ENCODE measurements at places on chromosomes 3 and 15.

DNA sequence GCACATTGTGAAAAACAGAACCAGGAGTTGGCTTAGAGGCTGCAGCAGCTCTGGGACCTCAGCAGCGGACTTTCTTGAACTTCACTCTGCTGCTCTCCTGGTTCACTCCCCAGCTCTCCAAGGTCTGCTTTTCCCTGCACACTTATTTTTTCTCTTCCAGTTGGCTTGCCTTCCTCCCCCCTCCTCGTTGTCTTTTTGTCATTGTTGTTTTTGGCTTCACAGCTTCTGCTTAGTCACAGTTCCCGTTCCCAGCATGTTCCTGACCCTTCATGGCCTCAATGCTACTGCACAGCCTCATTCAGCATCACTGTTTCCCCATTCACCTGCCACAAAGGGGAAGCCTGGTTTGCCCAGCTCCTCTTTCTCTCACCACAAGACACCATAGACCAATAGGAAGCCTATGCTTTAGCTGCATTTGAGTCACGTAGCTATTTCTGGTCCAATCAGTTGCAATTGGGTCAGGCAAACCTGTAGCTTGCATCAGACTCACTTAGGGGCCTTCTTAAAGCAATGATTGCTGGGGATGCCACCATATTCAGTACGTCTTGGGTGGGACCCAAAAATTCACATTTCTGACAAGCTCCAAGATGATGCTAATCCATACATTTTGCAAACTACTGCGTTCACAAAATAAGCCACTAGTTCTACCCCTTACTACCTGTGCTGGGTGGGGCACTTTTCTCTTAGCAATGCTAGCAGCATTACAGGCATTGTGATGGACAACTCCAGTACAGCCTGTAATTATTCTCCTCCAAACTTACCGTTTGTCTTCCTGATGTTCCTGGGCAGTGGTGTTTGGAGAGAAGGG lies 7.8 kb upstream of the SUMF1 start:
- DNase-seq: no peak

- DNase-seq: no peak
These were observed 19.4 kb upstream of the PPP4R2 start for GRCh38 chr3:72977060-72977808.

GRCh38 chr3:184239708-184240107 lies 9.1 kb downstream of the ALG3 start:
- DNase-seq: no peak

- no peak for DNase-seq
These were observed 576.7 kb downstream of the MFSD1 start for GRCh38 chr3:159378396-159379194.

DNA sequence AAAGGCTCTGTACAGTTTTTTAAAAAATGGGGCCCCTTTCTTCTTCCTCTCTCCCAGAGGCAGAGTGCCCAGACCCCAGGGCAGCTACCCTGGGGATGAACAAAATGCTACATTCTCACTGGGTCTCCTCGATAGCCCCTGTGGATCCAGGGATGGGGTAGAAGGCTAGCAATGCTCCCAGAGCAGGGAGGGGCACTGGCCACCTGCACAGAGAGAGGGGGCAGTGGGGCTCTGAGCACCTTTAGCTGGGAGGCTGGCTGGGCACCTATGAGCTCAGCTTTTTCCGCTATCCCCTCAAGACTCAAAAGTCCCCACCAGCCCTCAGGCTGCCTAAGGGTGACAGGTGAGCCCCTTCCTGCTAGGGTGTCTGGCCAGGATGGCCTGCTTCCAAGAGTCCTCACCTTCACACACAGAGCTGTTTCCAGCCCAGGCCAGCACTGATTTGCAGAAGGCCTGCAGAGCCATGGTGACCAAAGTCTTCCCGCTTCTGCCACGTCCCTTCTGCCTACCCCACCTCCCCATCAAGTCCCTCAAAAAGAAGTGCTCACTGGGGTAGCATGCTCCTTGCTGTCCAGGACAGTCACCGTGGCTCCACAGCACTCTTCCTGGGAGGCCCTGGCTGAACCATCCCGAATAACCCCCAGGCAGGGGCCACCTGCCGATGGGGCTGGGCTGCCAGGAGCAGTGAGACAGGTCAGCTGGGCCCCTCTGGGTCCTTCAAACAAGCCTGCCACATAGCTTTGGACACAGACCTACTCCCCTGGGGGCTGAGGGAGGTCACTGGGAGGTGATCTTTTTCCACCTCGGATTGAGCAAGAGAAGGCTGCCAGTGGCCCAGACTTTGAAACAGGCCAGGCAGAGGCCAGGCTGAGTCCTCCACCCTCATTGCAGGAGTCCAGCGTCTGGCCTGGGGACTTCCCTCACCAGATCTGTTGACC lies 20.4 kb downstream of the BMF start:
- DNase-seq: no peak

DNA sequence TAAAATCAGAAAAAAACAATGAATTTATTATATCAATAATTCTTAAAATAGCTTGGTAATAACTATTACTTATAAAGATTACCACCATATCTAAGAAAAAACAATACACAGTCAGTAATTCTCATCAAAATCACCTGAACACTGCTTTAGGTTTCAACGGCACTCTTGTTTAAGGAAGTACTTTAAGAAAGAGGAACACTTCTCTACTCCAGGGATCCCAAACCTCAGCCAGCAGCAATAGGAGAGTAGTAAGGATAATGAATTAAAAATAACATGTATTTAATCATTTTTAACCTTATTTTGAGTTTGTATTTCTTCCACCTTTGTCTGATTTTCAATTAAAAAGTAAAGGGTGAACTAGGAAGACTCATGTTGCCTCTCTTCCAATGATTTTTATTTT lies 494.0 kb upstream of the NR2F2 start:
- no peak for DNase-seq

- no peak for DNase-seq
These were observed 22.3 kb upstream of the GNB4 start for GRCh38 chr3:179473565-179473964.

DNA sequence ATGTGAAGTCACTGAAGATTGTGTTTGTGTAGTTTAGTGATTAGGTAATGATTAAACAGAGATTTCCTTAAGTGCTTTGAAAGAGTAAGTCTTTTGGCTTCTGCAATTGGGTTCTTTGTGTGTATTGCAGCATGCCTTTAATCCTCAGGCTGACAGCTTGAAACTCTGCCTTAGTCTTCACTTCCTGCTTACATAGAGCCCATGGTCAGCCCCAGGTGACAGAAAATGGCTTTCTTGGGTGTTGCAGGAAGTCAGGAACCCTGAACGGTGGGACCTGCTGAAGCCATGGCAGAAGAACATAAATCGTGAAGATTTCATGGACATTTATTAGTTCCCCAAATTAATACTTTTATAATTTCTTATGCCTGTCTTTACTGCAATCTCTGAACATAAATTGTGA lies 61.3 kb downstream of the KBTBD8 start:
- no peak for DNase-seq

- no peak for DNase-seq
These were observed 105.5 kb upstream of the TRIM42 start for GRCh38 chr3:140572334-140572733.

- no peak for DNase-seq
These were observed 277.5 kb upstream of the RGMA start for GRCh38 chr15:93366387-93367100.

DNA sequence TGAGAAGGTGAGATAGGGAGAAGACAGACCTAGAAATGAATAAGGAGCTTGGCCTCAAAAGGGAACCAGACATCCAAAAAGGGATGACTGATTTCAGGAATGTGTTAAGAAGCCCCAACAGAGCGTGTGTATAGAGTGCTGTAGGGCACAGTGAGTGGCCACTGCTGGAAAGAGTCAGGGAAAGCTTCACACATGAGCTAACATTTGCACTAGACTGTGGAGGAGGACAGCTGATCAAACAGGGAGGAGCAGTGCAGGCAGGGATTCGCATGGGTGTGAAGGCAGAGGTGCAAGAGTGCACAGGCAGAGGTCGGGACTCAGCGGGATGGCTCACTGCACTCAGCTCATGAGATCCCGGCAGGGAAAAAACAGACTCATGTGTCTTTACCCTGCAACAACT lies 61.8 kb downstream of the NPTN start:
- peak; percentile 78 for DNase-seq

- no peak for DNase-seq
These were observed 872.3 kb downstream of the ROBO1 start for GRCh38 chr3:78895528-78895927.

GRCh38 chr3:57130571-57131209 lies 34.5 kb downstream of the IL17RD start:
- peak; percentile 21 for DNase-seq

DNA sequence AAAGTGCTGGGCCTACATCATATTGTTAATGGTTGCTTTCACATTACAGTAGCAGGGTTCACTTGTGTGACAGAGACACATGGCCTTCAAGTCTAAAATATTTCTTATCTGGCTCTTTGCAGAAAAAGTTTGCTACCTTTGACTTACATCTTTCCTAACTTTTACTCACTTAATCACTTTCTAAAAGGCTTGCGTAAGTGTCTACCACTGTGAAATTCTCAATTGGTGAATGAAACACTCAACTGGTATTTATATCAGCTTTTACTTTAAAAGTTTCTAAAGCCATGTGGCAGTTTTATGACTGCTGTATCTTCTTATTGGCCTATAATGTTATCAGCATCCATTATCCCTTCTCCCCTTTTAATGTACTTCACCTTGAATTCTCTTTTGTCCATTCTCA lies 554.5 kb downstream of the ZIC1 start:
- DNase-seq: no peak

DNA sequence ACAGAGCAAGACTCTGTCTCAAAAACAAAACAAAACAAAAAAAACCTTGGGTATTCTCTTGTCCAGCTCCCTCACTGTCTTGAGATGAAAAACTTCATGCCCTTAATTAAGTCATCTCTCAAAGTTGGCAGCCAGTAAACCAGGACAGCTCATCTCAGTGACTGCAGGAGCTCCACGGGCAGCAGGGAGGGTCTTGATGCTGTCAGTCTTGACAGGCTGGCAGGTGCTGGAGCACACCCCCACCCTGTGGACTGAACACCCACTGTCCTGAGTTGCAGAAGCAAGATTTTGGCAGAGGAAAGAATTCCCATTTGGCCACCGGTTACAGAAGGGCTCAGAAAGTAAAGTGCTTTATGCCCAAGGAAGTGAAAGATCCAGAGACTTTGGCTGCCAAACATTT lies 8.0 kb downstream of the DNAJA4 start:
- DNase-seq: no peak

GRCh38 chr15:72382146-72382545 lies 6.3 kb upstream of the HEXA start:
- no peak for DNase-seq

- no peak for DNase-seq
These were observed 1.4 kb downstream of the U2SURP start for GRCh38 chr3:143002727-143003126.

DNA sequence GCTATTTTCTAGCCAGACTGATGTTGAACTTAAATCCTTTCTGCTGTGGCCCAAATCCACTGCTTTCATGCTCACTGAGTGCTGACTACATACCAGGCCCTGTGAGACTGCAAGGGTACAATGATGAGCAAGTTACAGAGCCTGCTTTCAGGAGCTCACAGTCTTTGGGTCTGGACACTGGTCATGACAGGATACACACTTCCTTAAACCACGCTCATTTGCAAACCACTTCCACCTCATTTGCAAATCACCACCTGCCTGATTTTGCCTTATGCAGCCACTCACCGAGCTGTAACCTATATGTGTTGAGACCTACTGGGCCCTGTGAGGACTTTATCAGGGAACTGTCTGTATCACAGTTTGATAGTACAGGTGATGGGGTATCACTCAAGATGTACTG lies 50.2 kb upstream of the LRRC58 start:
- no peak for DNase-seq

GRCh38 chr15:77650265-77650664 lies 17.6 kb upstream of the LINGO1 start:
- DNase-seq: no peak

DNA sequence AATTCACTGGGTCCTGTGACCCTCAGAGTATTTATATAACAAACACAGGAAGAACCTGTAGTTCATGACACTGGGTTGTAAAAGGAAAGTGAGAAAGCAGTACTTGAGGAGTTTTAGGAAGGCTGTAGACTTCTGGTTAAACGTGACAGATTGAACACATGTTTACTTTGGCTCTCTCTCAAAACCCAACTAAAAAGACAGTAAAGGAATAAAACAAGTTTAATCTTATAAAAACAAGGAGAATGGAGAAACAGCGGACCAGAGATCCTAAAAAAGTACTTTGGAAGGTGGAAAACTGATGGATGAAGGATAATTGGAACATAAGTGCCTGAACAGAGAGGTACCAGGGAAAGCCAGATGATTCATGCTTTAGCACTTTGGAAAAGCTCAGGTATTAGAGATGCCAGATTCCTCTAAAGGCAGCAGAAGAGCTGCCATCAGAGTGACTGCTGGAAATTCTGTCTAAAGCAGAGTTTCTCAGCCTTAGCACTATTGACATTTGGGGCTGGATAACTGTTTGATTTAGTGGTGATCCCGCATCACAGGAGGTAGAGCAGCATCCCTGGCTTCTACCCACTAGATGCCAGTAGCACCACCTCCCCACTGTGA lies 182.9 kb upstream of the RORA start:
- no peak for DNase-seq

DNA sequence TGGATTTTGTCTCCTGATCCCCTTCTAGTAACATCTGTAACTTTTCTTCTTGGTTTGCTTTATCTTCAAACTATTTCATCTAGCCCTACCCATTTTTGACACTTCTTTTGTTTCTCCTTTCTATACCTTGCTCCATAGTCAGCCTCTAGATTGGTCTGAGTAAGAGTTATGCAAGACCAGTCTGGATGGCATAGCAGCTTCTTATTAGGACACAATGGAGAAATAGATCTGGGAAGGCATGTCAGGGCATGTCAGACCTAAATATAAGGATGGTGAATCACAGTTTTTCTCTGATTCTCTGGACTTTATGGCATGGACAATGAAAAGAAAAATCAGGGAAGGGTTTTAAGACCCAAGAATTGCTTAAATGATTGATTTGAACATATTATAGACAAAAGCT lies 452.5 kb downstream of the RAP2B start:
- no peak for DNase-seq

DNA sequence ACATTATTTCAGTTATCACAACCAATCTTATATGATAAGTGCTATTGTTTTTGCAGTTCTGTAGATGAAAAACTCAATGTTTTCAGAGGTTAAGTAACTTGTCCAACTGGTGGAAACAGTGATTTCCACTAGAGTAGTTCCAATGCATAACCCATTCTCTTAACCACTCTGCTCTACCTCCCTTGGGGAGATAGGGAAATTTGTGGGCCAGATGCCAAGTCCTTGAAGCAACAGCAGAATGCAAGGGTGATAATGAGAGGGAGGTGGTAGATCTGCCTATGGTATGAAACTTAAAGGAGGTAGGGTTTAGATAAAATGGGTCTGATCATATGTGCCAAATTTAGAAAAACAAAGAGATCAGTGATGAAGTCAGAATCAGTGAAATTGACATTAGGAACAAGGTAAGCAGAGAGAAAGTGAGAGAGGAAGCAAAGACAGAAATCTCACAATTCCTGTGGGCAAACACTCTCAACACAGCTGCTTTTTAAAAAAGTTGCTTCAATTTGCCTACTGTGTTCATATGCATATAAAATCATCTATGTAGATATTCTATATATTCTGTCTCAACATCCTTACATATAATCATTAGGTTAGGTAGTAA lies 50.5 kb upstream of the UBP1 start:
- DNase-seq: no peak

All from NCI-H774 (cell line).